ENCODE measurements at places on chromosomes 16 and 17. TPM values are rescaled to one million over a fixed set of nuclear protein-coding genes. Genes with fewer than 3 reads are reported as not detected.

- DNase-seq: no peak
Observed at GRCh38 chr16:81586417-81586816, 141.8 kb downstream of the CMIP start.

NEURL4 gene
- 29.9 TPM for total RNA-seq

ZG16B gene
- total RNA-seq: not detected

GRCh38 chr16:26724189-26724588 is 342.5 kb upstream of the C16orf82 start:
- DNase-seq: no peak

DNA sequence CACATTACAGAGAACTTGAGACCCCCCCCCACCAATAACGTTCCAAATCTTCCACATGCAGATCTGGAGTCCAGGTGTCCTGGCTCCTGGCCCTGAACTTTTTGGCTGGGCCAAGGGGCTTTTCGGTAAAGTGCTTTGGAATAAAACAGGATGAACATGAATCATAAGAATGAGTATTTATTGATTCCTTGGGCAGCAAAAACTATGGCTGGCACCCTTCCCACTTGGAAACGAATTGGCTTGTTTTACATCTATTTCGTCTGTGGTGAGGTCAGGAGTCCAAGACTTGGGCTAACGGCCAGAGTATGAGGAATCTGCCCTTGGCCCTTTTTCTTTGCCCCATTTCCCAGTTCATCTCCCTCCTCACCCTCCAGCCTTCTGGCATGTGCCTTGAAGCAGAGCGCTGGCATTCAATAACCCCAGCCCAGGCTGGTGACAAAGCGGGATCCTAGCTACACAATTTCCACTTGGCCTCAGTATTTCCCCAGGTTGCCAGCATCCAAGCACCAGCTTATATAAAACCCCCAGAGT is 4.1 kb upstream of the UBTF start:
- no peak for DNase-seq

DNA sequence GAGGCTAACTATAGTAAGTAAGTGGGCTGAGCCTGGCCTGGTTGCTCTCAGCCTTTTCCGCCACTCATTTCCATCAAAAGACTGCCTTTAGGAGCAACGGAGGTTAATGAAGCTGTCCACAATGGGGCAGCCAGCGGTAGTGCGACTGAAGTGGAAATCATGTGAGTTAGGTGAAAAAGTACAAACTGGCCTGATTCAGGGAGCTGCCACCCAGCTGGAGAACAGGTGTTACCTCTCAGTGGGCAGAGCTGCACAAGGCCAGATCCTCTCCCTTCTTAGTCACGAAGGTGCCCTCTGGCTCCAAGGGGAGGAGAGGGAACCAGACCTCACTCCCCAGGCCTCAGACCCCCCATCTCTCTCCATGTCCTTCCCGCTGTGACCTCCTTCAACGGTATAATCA is 34.4 kb upstream of the CDRT4 start:
- no peak for DNase-seq

GRCh38 chr16:67489401-67490083 is 6.2 kb upstream of the AGRP start:
- no peak for DNase-seq

GRCh38 chr17:8475227-8475626 is 39.5 kb downstream of the NDEL1 start:
- DNase-seq: no peak

DNA sequence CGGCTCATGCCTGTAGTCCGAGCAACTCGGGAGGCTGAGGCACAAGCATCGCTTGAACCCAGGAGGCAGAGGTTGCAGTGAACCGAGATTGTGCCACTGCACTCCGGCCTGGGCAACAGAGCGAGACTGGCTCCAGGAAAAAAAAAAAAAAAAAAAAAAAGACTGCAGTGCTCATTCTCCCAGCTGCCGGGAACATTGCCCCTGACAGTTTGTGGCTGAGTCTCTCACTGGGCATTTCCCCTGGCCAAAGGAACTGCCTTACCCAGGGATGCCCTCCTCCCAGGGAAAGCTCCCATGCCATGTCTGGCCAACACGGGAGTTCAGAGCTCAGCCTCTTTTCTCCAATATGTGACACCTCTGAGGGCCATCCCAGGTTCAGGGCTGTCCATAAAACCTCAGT is 21.3 kb upstream of the USP10 start:
- no peak for DNase-seq

CCT6B gene
- total RNA-seq: 2.2 TPM

- DNase-seq: peak; percentile 89
Observed at GRCh38 chr17:38550661-38551060, 55.1 kb downstream of the SRCIN1 start.

- peak; percentile 94 for DNase-seq
Observed at GRCh38 chr16:679814-680624, at the start of gene STUB1. TSS of gene STUB1 (plus strand) at chr16:680410. CDS start at chr16:680526, 116 bp downstream.

GRCh38 chr17:53193044-53193443 is 629.7 kb upstream of the KIF2B start:
- no peak for DNase-seq

TMC7 gene
- total RNA-seq: 1.9 TPM

MAPT gene
- 44.4 TPM for total RNA-seq

GRCh38 chr16:85879975-85880831 is 18.8 kb upstream of the IRF8 start:
- no peak for DNase-seq

SOST gene
- 0.24 TPM for total RNA-seq

DNA sequence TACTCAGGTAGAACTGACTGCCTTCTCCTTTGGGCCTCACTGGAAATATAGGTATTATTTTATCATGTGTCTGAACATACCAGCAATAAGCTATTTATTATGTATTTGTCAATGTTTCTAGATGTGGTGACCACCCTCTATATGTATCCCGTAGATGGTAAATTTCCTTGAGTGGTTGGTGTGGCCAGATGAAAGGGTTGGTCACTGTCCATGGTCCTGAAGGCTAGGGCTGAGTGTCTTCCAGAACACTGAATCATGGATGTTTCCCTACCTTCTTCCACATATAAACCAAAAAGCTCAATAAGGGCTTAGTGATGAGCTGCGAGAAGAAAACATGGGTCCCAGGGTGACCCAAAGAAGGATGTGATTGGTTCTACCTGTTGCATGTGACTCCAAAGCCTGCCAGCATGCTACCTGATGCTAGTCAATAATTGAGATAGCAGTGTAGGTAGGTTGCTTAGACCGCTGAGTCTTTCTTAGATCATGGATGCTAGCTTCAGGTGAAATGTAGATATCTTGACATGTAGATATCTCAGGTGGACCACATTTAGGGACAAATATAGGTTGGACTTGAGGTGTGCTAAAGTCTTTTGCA is 150.3 kb downstream of the ASIC2 start:
- no peak for DNase-seq

GRCh38 chr16:79171931-79172705 is 428.4 kb downstream of the MAF start:
- DNase-seq: no peak

DNA sequence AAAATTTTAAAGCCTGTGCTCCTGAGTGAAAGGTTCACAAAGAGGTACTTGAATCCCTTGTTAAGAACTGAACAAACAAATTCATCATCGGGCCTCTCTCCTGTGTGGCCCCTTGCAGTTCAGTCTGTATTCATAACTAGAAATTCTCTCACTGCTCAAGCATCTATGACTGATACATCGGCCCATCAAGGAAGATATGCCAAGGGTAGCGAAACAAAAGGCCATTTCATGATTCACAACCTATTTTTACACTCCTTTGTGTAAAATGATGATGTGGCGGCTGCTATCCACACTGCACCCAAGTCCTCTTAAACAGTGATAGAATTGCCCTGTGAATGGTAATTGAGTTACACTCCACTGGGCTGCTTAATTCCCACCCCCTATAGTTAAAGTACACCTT is 204.6 kb downstream of the STX8 start:
- DNase-seq: no peak

DNA sequence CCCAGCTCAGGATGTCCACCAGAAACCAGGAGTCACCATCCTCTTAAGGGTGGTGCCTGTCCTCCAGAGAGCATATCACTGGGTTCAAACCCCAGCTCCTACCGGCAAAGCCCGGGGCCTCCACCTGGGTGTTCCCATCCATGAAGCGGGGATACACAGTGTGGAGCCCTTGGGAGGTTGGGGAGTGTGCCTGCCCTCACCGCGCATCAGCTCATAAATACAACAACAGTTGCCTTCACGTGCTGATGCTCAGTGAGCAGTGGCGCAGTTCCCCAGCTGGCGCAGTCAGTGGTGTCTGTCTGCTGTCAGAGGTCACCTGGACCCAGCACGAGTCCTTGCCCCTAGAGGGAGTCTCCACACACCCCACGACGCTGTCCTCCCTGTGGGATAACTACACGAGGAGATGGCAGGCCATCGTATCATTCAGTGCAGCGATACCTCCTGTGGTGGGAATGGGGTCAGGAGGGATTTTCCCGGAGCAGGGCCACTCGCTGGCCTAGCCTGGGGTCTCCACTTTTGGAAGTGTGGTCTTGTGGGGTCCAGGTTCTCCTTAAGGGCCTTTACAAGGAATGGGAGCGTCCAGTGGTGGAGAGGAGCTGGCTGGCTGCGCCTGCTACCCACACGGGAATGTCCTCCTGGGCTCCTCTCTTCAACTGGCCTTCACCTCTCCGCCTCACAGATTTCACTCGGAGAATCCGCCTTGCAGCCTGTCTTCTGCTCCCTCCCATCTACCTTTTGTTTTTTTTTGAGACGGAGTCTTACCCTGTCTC is 2.3 kb upstream of the ELOB start:
- peak; percentile 50 for DNase-seq

DNA sequence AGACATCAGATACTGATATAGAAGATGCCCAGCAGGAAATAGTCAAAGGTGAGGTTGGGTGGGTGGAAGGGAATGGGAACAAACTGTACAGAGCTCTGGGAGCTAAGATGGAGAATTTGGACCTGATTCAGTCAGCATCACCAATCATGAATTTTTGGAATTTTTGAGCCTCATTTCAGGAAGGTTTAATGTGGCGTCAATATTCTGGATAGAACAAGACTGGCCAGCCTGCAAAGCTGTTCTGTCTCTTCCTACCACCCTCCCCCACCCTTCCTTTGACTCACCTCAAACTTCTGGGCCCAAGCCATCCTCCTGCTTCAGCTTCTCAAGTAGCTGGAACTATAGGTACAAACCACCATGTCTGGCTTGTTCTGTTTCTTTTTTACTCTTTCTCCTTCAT is 32.6 kb downstream of the CTCF start:
- DNase-seq: no peak

DNA sequence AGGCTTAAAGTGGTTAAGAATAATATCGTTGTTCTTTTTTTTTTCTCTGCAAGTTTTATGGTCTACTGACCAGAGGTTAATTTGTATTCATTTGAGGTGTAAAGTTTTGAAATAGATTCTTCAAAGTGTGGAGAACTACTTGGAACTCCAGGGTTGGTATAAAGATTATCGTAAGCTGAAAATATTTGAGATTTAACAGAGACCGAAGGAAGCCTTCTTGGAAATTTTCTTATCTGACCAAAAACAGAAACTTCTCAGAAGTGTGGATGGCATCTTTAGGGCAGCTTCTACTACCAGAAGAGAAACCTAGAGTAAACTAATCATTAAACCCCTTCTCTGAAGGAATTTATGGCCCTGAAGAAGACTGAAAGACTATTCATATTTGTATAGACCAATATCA is 206.8 kb upstream of the MON1B start:
- DNase-seq: no peak

MAFG gene
- total RNA-seq: 24.4 TPM

TMIGD1 gene
- total RNA-seq: not detected

GRAP gene
- 2.9 TPM for total RNA-seq

RTN4RL1 gene
- total RNA-seq: 0.32 TPM

METTL2A gene
- total RNA-seq: 17.1 TPM

ABCC11 gene
- 0.30 TPM for total RNA-seq

TPSG1 gene
- not detected for total RNA-seq

Measured in cardiac septum (tissue), 1 donor.